ENCODE measurements at places on chromosomes 7 and 10. TPM values are rescaled to one million over a fixed set of nuclear protein-coding genes. Genes with fewer than 3 reads are reported as not detected.

DNA sequence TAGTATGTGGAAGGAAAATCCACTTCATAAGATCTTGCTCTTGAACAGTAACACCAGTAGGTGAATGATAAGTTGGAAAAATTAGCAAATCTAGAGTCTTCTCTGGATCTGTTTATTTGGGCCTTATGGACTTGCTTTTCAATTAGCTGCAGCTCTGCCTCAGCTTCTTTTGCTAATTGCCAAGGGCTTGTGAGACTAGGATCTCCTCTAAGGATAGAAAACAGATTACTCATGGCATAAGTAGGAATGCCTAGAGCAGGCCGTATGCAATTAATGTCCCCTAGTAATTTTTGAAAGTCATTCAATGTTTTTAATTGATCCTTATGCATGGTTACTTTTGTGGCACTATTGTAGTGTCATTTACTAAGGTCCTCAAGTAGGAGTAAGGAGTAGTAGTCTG, 36.5 kb upstream of the DDX50 start:
- DNase-seq = no peak

DNA sequence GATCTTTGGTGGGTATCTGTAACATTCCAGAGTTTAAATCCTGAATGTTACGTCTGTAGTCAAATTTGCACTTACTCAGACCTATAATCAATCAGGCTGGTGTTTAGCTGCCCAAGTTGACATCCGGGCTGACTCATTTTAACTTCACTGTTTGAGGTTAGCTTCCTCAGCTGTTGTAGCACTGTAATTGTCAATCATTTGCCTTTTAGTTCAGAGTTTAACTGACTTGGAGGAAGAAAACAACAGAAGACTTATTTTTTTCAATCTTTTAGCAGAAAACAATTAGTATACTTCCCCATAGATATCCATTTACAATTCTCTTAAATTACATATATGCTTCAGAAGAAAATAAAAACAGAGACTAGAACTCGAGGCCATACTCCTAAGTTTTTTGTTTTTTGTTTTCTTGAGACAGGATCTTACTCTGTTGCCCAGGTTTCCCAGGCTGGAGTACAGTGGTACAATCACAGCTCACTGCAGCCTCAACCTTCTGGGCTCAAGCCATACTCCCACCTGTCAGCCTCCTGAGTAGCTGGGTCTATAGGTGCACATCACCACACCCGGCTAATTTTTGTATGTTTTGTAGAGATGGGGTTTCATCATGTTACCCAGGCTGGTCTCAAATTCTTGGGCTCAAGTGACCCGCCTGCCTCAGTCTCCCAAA, 38.5 kb upstream of the LRRC17 start:
- no peak for DNase-seq

GRCh38 chr7:139431459-139431858, 52.0 kb downstream of the KLRG2 start:
- DNase-seq = no peak

- no peak for DNase-seq
Measured at GRCh38 chr7:111678986-111679385, 116.7 kb upstream of the IMMP2L start.

DNA sequence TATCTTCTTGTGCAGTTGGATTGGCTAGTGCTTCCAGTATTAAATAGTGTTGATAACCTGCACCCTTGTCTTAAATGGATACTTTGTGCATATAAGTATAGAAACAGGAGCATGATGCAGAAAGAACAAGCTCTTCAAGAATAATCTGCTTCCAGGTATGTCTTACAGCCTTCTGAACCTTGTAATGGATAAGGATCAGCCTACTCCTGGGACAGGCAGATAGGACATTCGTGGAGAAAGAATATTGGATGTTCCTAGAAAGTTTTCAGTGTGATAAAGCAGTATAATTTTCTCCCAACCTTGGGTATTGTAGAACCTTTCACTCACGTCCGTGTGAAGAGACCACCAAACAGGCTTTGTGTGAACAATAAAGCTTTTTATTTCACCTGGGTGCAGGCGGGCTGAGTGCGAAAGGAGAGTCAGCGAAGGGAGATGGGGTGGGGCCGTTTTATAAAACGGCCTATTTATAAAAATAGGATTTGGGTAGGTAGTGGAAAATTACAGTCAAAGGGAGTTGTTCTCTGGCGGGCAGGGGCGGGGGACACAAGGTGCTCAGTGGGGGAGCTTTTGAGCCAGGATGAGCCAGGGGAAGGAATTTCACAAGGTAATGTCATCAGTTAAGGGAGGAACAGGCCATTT, 27.2 kb downstream of the C1GALT1 start:
- no peak for DNase-seq

DNA sequence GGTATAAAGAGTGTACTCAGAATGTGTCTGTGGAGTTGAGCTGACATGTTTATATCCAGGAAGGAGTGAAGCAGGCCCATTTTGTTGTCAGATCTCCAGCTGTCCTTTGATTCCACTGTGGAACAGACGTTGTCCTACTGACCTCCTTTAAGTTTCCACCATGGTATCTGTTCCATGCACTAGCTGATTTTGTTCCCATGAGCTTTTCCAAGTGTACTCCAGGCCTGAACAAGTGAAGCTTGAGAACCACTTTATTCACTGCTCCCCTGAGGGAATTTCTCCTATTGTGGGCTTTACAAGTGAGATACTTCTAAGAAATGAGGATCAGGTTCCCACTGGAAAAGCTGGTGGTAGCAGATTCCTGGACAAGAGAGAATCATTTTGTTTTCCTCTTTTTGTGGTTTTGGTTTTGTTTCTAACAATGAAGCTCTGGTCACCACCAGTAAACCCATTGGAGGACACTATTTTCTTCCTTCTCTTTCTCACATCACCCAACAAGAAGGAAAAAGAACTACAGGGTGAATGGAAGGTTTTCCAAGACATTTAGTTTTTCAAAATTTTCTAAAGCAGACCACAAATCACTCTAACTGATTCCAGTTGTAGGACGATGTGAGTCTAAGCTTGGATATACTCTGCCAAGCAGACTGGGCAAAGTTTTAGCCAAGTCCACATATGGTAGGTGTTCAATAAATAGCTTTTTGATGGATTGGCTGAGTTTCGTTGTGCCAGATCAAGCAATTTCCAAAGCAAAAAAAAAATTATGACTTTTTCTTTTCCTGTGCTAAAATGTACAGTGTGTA, 144.2 kb downstream of the JCAD start:
- no peak for DNase-seq

GRCh38 chr7:35909870-35910357, 109.1 kb downstream of the SEPTIN7 start:
- no peak for DNase-seq

DNA sequence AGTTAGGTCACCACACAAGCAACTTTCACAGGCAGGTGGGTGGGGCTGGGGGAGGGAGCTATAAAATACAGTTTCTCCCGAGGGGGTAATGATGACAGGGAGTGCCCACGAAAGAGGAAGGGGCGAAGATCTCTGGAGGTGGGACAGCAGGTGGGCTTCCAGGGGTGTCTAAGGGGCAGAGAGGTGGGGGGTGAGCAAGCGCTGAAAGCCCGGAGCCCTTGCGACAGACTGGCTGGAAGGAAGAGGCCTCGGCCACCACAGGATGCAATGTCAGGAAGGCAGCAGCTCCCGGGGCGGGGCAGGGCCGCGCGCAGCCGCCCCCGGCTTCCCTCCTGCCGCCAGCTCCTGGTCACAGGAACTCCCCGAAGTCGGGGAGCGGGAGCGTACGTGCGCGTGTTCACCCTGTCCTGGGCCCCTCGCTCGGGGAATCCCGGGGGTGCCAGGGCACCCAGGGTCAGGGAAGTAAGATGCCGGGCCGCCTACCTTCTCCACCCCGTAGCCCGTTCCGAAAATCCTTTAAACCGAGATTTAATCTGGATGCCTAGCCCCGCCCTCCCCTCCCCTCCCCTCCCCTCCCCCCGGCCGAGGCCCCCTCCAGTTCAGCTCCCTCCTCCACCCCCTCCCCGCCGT, 105.2 kb upstream of the PPIF start:
- no peak for DNase-seq

DNA sequence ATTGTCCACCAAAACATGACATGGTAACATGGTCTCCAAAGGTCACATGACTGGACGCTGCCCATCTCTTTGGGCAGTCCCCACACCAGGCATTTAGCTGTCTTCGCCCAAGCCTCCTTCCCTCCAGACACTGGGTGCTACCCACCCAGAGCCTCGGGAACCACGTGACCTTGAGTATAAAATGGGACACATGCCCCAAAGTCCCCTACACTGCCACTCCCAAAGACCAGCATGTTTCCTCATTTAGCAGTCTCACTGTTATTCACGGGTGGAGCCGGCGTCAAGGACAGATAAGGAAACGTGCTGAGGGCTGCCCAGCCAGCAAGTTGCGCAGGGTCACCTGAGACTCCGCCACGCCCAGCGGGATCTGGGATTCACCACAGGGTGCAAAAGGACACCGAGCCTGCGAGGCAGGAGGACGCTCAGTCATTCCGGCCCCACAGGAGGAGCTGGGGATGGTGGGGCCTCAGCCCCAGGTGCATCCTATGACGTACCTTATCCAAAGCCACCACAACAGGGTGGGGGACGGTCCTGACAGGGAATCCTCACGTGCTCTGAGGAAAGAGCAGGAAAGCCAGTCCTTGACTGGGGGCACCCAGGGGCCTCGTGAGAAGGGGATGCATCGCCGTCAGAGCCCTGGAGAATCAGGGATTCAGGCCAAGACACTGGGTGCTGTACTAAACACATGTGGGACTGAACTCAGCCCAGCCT, 226.9 kb downstream of the TNS3 start:
- DNase-seq = no peak

DNA sequence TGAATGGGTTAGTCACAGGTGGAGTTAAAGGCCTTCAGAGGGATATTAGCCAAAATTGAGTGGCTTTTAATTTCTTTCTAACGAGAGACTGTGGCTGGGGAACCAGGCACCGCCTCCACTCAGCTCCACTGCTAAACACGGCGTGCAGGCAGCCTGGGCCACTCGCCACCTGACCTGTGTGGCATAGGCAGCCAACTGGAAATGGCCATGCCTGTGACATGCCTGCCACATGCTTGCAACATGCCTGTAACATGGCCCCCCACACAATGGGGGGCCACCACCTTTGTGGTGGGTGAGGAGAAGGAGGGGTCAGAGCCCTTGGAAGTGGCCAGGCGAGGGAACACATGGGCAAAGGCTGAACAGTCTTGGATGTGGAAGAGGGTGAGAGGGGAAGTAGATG, 60.1 kb upstream of the PAX2 start:
- DNase-seq = no peak

GRCh38 chr7:82839555-82839954, 323.1 kb downstream of the PCLO start:
- no peak for DNase-seq

GRCh38 chr10:76992467-76992866, 645.1 kb downstream of the KCNMA1 start:
- DNase-seq = no peak

- no peak for DNase-seq
Measured at GRCh38 chr10:86970162-86970981, 2.1 kb downstream of the ADIRF start.

DNA sequence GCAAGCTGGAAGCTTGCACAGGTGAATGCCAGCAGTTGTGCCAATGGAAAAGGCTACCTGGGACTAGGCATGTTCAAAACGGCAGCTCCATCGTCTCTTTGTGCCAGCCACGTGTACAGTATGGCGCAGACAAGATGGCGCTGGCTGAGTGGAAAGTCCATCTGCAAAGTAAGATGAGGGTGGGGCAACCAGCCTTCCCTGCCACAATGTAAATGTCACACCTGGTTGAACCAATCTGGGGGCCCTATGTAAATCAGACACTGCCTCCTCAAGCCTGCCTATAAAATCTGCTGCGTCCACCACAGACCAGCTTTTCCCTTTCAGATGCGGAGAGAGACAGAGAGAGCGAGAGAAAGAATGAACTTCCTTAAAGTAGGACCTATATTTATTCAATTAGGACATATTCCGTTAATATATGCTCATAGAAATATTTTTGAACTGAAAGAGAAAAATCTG, 18.5 kb upstream of the C7orf33 start:
- no peak for DNase-seq

- DNase-seq = no peak
Measured at GRCh38 chr7:27244488-27245123, 2.0 kb downstream of the EVX1 start.

- DNase-seq = no peak
Measured at GRCh38 chr7:126702242-126703016, 550.3 kb downstream of the GRM8 start.

DNA sequence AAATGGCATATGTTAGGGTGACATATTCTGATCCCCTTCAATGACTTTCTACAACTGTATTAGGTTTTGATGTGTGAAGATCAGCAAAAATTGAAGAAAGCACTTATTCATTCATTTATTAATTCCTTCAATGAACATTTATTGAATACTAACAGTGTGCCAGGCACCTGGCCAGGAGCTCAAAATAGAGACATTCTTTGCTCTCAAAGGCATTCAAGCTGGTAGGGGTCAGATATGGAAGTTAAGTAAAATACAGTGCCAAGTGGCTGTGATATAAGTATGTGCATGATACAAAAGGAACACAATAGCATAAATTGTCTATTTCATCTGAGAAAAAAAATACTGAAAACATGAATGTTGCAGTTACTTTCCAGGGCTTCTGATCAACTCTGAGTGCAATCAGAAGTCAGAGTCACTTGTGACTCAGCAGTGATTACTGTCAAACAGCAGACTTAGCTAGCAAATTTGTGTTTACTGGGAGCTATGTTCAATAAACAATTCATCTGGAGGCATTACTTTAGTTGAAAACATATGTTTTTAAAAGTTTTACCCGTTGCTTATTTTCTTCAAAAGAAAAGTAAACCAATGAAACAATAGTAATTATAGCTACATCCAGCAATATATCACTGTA, 60.4 kb upstream of the CACNB2 start:
- DNase-seq = no peak

- DNase-seq = no peak
Measured at GRCh38 chr10:123604506-123604905, 61.6 kb upstream of the GPR26 start.

- DNase-seq = no peak
Measured at GRCh38 chr10:69446650-69447151, 4.6 kb upstream of the TSPAN15 start.

DNA sequence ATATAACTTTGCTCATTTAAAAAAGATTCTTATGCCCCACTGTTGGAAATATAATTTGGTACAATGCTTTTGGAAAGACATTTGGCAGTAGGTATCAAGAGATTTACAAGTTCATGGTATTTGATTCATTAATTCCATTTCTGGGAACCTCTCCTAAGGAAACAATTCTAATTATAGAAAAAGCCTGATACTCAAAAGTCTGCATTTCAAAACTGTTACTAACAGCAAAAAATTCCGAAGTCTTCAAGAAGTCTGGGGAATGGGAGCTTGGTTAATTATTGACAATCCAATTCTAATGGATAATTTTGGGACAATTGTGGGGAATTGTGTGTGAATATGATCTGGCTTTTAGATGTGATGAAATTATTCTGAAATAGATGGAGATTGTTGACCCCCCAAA, 59.6 kb downstream of the HDAC9 start:
- no peak for DNase-seq

GRCh38 chr10:71025535-71025934, 137.2 kb upstream of the PCBD1 start:
- DNase-seq = no peak

LRRN3 gene
- 227 TPM for total RNA-seq

GPR85 gene
- not detected for total RNA-seq

PON3 gene
- not detected for total RNA-seq

BMPER gene
- total RNA-seq = not detected

PAPOLB gene
- not detected for total RNA-seq

SCART1 gene
- total RNA-seq = 2.3 TPM

C10orf90 gene
- total RNA-seq = not detected
